ENCODE measurements at places on chromosomes 1 and 21.
A peak's percentile ranks its signal among the peaks of the same experiment; 100 is the strongest.

DNA sequence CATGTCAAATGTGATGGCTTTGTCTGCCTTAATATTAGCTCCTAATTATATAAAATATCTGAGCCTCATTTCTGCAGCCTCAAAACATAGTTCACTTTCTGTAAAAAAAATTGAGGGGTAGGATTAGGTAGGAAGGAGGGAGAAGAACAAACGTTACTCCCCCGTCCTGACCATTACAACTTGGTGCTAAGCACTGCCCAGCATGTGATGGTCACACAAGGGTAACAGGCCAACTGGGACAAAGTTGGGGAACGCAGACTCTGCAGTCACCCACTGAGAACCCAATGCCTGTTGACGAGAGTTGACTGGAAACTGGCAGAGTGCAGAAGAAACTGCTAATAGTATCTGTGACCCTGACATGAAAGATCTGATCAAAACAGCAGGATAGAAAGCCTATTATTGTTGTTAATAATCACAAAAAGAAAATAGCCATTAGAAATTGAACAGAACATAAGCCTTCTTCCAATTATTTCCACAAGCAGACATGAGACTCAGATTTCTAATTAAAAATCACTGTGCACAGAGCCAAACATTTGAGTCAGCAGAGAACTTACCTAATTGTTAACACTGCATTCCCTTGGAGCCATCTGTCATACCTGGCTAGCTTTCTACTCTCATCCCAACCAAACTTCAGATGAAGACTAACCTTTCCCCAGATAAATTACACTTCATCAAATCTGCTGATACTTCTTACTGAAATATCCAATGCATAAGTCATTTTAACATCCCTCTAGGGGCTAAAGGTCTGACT lies 5.5 kb downstream of the SORT1 start:
- DNase-seq: no peak

- DNase-seq: no peak
Measured at GRCh38 chr1:70383483-70383882, 27.6 kb upstream of the CTH start.

DNA sequence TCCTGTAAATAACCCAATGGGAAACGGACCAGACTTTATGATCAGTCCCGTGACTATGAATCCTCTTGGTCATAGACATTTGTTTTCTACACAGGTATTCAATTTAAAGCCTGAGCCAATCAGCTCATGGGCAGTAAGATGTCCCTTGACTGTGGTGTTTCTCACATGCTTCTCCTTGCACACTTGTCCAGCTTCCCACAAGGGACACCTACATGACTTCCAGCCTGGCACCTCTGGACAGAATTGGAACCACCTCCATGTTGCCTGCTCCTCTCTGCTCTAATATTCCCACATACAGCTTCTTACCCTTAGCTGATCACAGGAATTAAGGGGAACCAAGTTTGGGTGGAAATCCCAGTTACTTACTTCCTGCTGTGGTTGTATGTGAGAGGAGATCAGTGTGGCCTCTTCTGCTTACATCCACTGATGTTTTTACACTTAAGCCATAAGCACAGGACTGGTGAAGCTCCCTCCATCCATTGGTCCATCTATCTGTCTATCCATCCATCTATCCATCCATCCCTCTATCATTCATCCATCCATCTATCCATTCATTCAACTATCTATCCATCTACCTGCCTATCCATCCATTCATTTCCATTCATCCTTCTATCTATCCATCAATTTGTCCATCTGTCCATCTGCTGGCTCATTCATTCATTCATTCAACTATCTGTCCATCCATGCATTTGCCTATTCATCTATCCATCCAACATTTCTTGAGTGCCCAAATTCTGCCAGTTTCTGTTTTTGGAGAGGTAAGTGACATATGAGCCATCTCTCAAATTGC lies 16.4 kb downstream of the RUNX1 start:
- DNase-seq: no peak

GRCh38 chr1:160366731-160367515 lies at the start of gene NHLH1:
NHLH1 (plus strand) TSS chr1:160367071; CDS start chr1:160370732, 3,661 bp downstream.
- no peak for DNase-seq

DNA sequence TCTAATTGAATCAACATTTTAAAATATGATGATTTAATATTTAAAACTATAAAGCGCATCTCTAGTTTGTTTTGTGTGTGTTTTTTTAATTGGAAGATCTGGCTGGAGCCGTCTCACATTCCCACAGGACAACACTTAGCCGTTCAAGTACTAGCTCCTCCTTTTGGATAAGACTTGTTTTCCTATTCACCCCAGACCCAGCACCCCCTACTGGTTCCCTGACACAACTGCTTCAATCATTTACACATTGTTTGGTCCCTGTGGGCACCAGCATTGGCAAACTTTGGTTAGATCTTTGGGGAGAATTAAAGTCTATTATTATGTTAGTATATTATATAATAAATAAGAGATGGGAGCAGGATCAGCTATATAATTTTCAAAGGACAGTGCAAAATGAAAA lies 34.5 kb downstream of the TYW3 start:
- DNase-seq: no peak

- no peak for DNase-seq
Measured at GRCh38 chr1:15153184-15153841, at the start of gene TMEM51. TMEM51 (plus strand) TSS chr1:15153747; CDS start chr1:15215088, 61,341 bp downstream.

- no peak for DNase-seq
Measured at GRCh38 chr1:33346927-33347649, 26.2 kb upstream of the A3GALT2 start.

GRCh38 chr1:69540052-69540451 lies 27.7 kb upstream of the LRRC7 start:
- no peak for DNase-seq

GRCh38 chr1:32861904-32862695 lies 8.6 kb downstream of the FNDC5 start:
- DNase-seq: no peak

- no peak for DNase-seq
Measured at GRCh38 chr1:22447621-22448111, 4.0 kb upstream of the ZBTB40 start.

GRCh38 chr1:111496398-111496797 lies 7.0 kb downstream of the ADORA3 start:
- no peak for DNase-seq

DNA sequence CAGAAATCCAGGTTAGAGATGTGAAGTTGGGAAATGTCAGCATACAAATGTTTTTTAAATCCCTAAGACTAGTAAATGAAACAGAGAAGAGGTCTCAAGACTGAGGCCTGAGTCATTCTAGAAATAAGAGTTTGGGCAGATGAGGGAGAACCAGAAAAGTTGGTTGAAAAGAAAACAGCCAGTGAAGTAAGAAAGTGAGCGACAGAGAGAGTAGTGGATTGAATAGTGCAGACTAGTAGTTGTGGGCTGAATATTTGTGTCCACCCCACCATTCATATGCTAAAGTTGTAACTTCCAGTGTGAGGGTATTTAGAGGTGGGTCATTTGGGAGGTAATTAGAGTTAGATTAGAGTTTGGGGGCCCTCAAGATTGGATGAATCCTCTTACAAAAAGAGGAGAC lies 889.2 kb downstream of the TTLL7 start:
- DNase-seq: no peak

GRCh38 chr21:46122758-46123683 lies 25.1 kb downstream of the COL6A2 start:
- no peak for DNase-seq

DNA sequence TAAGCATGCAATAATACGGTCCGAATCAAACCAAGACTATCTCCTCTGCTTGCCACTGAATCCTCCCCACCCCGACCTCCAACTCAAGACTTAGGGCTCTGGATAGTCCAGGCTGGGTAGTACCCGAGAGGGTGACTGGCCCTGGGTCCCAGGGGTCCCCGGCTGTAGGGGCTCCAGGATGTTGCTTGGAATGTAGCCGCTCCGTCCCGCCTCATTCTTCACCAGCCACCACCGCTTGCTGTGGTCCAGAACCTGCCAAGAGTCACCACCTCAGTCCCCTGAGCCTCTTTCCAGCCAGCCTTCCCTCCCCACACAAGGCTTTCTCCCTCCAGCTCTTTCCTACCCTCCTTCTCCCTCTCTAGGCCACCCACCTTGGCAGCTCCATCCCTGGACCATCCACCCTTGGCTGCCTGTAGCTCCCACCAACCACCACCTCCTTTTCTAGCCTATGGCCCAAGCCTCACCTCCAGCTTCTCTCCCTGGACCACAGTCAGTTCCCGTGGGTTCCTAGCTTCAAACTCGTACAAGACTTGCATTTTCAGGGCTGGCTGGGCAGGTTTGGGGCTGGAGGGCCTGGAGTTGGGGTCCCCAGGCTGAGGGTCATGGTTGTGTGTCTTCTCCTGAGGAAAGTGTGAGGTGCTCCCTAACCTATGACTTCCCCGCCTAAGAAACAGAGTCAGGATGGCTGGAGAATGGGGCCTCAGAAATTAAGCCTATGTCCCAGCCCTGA lies 10.9 kb upstream of the GSTM3 start:
- DNase-seq: no peak

- DNase-seq: no peak
Measured at GRCh38 chr1:216812966-216813365, 89.7 kb upstream of the ESRRG start.

- no peak for DNase-seq
Measured at GRCh38 chr1:109270623-109271317, 12.2 kb downstream of the PSRC1 start.

DNA sequence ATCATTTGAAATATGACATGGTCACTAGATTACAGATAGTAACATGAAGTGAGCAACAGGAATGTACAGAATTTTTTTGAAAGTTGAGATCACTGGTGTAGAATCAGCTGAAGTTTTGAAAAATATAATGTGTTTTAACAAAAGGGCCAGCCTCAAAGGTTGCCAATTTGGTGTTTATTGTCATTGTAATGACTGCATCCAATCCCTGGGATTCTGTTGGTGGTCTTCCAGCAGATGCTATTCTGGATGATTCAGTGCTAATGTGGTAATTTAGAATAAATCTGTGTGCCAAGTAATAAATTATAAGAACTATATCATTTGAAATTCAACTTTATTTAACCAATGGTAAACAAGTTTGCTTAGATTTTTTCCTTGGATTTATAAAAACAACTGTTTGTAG lies 436.4 kb upstream of the PKN2 start:
- no peak for DNase-seq

- DNase-seq: no peak
Measured at GRCh38 chr1:109613361-109614147, 5.9 kb downstream of the GNAT2 start.

DNA sequence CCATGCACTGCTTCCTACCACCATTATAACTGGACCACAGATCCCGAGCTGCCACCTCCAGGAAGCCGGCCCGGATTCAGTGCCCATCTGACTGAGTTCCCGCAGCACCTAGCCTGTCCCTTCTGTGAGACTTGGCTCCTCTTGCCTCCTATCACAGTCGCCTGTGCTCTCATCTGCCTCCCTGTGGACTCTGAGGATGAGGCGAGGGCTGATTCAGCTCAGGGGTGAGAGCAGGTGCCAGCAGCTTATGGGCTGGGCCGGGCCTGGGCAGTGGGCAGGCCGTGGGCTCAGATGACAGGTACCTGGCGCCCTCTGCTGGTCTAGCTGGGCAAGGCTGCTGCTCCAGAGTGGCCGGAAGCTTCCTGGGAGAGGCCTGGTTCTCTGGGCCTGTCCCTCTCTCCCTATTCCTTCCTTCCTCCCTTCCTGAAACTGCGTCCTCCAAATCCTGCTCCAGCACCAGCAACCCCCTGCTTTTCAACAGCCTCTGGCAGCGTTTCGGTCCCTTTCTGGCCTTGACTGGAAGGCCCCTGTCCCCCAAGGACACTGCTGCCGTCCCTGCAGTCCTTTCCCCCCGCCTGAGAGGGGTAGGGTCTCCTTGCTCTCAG lies 17.3 kb upstream of the PCSK9 start:
- peak; percentile 32 for DNase-seq

DNA sequence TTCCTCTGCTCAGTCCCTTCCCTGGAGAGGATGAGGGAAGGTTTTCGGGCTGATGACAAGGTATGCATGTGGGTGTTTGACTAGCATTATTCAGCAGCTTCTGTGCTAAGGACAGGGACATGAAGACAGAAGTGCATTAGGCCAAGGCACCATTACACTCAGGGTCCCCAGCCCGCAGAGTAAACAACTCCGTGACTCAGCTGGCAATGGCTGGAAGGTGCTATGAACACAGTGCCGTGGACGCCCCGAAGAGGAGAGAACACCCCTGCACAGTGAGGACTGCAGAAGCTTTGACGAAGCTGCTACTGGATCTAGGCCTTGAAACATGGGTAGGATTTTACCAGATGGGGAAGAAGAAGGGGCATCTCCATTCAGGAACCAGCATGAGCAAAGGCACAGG lies 13.7 kb upstream of the EPS8L3 start:
- no peak for DNase-seq

DNA sequence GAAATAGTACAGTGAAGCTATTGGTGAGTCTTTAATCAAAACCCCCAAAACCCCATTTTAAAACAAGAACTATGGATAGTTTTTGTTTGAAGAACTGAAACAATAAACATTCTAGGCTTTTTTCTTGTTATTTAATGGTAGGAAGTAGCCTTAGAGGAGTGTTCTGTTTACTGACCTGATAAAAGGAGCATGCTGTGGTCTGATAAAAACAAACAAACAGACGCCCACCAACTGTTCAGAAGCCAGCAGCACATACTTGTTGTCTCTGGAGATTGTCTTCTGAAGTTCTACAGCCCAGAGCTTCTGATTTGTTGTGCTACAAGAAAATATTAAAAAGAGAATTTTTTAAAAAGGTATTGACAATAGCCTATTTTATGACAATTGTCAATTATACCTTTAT lies 54.1 kb upstream of the CFAP298 start:
- DNase-seq: no peak

DNA sequence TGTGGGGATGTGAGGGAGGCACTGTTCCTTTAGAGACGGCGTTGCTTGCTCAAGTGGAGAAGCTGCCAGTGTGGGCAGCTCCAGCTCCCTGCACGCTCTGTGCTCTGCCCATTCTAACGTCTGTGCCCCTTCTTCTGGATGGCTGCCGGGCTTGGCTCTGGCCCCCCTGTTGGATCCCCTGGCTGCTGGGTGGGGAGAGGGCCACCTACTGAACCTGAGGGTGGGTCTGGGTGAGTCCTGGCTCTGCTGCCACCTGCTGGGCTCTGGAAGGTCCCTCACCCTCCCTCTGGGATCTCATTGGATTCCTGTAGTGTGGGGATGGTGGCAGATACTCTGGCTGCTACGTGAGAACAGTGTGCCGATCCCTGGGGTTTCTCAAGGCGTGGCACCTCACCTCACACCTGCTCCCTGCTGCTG lies 5.0 kb downstream of the PFKL start:
- peak; percentile 30 for DNase-seq

GRCh38 chr1:201808633-201808990 lies 20.3 kb upstream of the IPO9 start:
- no peak for DNase-seq

DNA sequence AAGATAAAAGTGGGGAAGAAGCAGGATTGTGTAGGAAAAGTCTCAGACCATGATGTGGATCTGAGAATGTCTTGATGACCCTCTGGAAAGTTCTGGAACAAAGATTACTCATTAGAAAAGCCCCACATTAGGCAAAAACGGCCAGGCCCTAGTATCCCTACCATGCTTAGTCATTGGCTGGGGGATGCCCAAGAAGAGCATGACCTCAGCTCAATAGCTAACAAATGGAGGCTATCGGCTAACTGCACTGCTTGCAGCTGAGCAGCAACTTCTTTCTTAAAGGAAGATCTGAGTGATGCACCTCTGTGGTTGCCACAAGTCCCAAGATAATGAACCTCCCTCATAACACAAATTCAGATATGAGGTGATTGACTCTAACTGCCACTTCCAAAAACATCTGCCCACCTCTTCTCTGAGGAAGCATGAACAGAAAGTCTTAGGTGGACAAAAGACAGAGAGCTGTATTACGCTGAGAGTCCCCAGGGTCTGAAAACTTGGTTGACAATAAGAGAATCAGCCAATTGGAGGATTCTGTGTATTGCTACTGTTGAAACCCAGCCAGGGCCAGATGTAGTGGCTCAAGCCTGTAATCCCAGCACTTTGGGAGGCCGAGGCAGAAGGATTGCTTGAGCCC lies 64.6 kb upstream of the AK4 start:
- no peak for DNase-seq

GRCh38 chr1:201916649-201917249 lies 28.1 kb downstream of the SHISA4 start:
- DNase-seq: no peak

All from activated T-cell treated with anti-CD3 and anti-CD28 coated beads for 4 hours (primary cell).